Stimulated activated CD8-positive, alpha-beta memory T cell treated with anti-CD3 and anti-CD28 coated beads, Interleukin-4, amount 100 ng/mL, for 1 hour (primary cell): ENCODE measurements at places on chromosomes 4 and X.

- DNase-seq = no peak
Measured at GRCh38 chr4:156100651-156101050, 147.0 kb upstream of the CTSO start.

DNA sequence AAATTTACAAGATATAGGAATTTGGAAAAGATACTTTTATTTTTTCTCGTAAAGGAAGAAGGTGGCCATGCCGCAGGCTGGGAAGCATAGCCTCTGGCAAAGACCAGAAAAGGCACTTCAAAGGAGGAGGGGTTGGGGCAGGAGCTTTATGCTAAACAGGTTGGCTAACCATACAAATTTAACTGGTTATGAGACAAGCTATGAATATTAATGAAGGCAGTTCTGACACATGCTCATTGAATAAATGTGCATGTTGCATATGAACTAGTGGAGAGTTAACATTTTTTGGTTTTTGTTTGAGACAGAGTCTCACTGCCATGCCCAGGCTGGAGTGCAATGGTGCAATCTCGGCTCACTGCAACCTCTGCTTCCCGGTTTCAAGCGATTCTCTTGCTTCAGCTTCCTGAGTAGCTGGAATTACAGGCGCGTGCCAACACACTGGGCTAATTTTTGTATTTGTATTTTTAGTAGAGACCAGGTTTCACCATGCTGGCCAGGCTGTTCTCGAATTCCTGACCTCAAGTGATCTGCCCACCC is 36.5 kb downstream of the GALNTL6 start:
- DNase-seq = no peak

DNA sequence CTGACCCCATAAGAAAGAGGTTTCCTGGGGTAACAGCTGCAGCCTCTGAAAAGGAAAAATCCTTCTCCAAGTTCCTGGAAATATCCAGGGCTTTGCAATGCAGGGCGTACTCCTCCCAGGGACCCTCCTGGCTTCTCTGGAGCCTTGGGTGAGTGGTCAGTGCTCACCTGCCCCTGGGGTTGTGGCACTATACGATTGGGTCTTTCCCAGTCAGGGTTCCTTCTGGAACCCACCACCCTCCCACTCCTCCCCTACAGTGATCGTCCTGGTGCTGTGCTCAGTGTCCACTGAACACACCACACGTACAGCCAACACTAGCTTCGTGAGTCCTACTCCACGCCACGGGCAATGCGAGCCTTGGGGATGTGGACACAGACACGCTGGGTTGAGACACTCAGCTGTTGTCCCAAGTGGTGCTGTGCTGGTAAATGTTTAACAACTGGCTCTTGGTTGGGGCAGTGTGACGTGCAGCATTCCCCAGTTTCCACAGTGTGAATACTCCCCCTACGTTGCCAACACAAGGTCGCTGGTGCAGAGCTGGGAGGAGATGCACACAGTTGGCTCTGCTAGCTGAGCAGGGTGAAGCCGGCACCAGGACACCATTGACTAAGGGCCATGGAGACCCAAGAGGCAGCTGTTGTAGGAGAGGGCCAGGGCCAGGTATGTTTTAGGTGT is 65.4 kb downstream of the HTRA3 start:
- no peak for DNase-seq

GRCh38 chr4:74534936-74535335 is 90.0 kb downstream of the AREG start:
- DNase-seq = no peak

DNA sequence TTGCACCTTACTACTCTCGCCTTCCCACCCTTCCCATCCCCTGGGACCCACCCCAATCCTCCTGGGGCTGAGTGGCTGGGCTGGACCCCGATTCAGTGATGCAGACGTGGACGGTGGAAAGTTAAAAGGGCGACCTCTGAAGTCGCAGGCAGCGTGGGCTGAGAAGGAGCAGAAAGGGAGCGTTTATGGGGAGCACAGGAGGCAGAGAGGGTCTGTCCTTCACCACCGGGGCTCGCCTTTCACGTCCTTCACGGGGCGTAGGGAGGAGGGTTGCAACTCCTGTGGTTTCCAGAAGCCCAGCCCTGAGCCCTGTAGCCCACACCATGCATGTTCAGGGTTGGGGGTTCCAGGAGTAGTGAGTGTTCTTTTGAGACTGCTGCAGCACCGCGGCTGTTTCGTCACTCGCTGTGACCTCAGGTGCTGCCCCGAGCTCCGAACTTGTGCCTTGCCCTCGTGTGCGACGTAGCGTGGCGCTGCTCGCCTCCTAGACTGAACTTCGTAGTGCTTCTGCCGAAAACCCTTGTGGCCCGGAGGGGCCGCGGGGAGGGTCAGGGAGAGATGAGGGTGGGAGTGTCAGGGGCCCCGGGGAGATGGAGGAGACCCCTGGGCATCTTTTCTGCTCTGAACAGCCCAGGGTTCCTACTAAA is 1.6 kb downstream of the NHS start:
- DNase-seq = no peak

DNA sequence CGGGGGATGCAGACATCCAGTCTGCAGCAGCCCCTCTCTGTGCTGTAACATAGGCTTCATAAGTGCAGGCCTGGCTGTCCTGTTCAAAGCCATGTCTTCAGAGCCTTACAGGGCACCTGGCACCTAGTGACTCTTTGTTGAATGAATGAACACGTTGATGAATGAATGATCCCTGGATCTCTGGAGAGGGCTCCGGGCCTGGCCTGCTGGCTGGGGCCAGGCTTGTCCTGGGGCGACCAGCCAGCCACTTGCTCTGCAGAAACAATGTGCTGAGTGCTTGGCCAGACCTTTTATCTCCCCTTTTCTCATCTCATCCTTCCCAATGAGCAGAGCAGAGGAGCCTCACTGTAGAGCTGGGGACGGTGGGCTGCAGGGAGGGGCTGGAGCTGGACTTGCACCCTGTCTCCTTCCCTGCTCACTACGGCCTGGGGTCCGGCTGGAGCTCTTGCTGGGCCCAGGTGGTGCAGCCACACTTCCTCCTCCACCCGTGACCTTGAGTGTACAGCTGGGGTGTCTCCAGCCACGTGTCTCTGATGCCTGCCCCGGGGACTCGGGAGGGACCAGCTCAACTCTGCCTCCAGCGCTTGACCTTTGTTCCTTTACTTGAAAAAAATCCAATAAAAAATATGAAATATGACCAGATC is 77.9 kb downstream of the PSAPL1 start:
- DNase-seq = no peak

DNA sequence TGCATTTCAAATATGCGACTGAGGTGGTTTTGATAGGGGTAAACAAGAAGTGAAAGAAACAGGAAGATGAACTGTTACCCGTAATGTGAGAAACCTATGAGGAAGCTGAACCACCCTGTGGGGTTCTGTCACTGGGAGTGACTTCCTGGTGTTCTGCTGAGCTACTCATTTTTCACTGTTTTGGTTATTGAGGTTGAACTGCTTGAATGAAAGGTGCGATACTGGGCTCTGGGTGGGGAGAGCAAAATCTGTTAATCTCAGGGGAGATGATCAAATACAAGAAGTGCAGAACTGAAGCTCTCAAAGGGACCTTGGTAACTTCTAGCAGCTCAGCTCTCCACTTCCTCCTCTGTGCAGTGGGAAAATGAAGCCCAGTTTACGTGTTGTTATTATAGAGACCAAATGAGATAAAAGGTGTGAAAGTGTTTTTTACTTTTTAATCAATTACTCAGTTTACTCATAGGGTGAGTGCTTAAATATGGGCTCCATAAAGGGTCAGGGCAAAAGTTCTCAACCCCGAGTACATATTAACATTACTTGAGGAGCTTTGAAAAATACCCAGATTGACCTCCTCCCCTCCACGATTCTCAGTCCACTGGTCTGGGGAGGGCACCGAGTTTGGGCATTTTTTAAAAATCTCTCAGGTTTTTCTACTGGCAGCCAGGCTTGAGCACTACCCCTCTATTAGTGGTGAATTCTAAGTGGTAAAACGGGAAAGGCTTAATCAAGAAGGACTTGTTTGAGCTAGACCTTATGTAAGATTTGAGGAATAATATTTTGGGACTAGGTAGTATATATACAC is 66.7 kb downstream of the COQ2 start:
- DNase-seq = no peak
